Renal cortex interstitium (tissue), 15 donors: ENCODE measurements at places on chromosomes 11 and 22. TPM values are rescaled to one million over a fixed set of nuclear protein-coding genes. Genes with fewer than 3 reads are reported as not detected.
A peak's percentile ranks its signal among the peaks of the same experiment; 100 is the strongest.

- peak; percentile 23 for DNase-seq
These were observed 91.5 kb downstream of the MORC2 start for GRCh38 chr22:30876915-30877553.

Gene CDC42EP2
- 11.3 TPM for polyA plus RNA-seq

DNA sequence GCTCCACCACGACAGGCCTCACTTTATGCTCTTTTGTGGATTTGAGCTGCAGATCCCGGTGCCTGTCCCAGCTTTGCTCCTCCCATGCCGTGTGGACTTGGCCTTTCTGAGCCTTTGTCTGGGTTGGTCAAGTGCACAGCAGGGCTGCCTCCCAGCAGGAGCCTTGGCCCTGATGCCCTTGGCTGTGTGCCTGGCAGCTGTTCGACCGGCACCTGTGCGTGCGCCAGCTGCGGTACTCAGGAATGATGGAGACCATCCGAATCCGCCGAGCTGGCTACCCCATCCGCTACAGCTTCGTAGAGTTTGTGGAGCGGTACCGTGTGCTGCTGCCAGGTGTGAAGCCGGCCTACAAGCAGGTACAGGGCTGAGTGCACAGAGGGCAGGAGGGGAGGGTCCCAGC is 46.5 kb downstream of the MYO7A start:
- no peak for DNase-seq

DNA sequence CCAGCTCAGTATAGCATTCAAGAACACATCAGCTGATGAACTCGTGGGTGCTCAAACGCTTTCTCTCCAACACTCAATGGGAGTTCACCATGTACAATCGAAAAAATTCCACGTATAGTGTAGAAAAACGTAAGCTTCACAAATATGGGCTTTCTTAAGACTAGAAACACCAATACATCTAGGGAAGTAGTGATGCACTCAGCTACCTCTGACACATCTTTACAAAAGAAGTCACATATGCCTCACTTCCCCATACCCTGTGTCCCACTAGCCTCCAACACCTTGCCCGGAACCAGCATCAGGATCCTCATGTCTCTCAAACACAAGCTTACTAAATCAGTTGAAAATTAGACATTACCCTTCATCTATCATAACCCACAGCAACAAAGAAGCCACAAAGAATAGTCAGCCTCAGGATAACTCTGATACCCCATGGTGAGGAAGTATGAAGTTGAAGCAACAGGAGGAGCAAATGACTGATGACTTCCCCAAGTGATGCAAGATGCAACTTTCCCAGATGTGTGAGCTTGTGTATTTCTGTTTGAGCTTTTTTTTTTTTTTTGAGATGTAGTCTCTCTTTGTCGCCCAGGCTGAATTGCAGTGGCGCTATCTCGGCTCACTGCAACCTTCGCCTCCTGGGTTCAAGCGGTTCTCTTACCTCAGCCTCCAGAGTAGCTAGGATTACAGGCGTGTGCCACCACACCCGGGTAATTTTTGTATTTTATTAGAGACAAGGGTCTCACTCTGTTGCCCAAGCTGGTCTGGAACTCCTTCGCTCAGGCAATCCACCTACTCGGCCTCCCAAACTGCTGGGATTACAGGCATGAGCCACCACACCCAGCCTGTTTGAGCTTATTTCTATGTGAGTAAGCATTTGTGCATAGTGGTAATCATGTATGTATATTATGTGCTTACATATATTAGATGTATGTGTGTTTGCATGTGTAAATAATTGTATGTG is 8.5 kb upstream of the DENND5A start:
- no peak for DNase-seq

GRCh38 chr22:39600491-39601179 is 30.1 kb downstream of the CACNA1I start:
- no peak for DNase-seq

GRCh38 chr22:17999851-18000250 is 24.5 kb downstream of the MICAL3 start:
- DNase-seq: no peak

GRCh38 chr11:30775233-30775522 is 189.0 kb upstream of the MPPED2 start:
- no peak for DNase-seq

DNA sequence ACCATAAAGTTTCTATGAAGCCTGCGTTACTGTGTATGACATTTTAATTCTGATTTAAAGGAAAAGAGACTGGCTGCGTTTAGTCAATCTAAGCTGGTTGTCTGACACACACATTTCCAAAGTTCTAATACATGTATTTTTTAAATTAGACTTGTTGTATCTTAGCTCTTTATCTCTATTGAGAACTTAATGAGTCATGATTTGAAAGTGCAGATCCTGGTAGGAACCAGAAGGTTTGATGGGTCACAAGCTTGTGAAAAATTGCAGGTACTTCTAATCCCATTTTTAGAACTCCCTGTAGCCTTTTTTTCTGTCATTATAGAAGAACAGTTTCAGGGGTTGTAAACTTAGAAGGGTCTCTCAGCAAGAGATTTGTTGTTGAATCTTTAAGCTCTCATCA is 210.3 kb downstream of the DDX10 start:
- no peak for DNase-seq

Gene HTR3B
- polyA plus RNA-seq: 0.12 TPM

DNA sequence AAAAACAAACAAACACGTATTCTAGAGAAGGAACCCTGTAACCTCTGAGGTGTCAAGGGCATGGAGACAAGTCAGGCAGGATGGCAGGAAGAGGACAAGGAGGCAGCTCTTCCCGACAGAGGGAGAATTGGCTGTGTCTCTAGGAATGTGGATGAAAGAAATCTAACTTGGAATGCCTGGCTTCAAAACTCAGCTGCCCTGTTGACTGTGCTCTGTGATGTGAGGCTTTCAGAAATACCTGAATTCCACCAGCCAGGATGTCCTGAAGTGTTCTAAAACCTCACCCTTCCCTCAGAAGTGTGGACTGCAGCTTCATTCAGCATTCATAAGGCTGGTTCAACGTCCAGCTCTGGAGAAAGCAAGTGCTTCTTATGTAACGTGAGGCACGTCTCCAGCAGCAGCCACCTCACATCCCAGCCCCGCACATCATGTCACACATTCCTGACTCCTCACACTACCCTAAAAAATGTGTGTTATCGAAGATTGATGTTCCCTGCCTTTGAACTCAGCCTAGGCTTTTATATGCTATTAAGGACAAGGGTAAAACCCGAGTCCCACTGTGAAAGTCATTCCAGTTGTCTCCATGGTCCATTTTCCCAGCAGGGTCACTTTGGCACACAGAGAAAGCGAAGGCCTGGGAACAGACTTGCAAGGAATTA is 398.9 kb downstream of the ETS1 start:
- no peak for DNase-seq

Gene COX8A
- polyA plus RNA-seq: 190 TPM

DNA sequence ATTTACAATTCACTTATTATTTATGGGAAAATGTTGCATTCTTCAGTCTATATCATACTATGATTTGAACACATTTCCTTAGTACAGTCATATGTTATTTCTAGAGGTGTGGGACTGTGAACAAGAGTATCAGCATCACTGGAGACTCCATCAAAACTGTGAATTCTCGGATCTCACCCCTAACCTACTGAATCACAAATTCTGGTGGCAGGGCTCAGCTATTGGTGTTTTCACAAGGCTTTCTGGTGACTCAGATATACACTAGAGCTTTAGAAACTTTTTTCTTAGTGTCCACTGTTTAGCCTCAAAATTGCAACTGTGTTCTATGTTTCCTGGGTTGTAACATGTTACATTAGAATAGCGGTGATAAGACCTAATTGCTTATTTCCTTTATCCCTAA is 352.9 kb upstream of the DDI1 start:
- DNase-seq: no peak

Gene PARVG
- polyA plus RNA-seq: 2.4 TPM

DNA sequence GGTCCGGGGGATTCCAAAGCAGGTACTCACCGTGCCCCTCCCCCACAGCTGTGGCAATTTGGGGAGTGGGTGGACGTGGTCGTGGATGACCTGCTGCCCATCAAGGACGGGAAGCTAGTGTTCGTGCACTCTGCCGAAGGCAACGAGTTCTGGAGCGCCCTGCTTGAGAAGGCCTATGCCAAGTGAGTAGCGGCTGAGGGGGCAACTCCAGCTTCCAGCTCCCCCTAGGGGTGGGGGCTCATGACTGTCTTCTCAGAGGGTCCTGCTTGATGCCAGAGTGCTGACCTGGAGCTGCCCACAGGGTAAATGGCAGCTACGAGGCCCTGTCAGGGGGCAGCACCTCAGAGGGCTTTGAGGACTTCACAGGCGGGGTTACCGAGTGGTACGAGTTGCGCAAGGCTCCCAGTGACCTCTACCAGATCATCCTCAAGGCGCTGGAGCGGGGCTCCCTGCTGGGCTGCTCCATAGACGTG is 4.2 kb downstream of the CAPN1 start:
- no peak for DNase-seq

- DNase-seq: peak; percentile 50
These were observed 172.8 kb upstream of the B3GAT1 start for GRCh38 chr11:134584706-134585445.

Gene EHF
- 19.0 TPM for polyA plus RNA-seq

DNA sequence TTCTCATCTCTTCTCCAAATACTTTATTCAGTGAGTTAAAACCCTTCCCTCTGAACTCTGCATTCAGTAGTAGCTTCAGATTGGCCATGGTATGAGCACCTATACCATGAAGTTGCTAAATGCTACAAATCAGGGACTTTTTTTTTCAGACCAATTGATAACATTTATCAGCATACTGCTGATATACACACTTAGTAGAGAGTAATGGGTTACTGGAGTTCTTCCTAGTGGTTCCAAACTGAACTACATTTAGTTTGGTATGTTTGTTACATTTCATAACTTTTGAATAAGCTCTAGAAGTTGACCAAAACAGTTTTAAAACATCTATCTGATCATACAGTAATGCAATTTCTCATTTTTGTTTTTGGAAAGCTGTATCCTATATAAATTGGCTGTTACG is 104.7 kb downstream of the DCDC1 start:
- no peak for DNase-seq

GRCh38 chr11:30758946-30759504 is 172.9 kb upstream of the MPPED2 start:
- no peak for DNase-seq

GRCh38 chr11:20488352-20488751 is 100.8 kb downstream of the PRMT3 start:
- no peak for DNase-seq

Gene MPEG1
- polyA plus RNA-seq: 8.5 TPM

- no peak for DNase-seq
These were observed 31.9 kb downstream of the PLEKHA7 start for GRCh38 chr11:16982256-16982671.

Gene RAB1B
- polyA plus RNA-seq: 106 TPM
